NCI-H2107 (cell line): ENCODE measurements at places on chromosomes 13 and 19.

- DNase-seq = no peak
These were observed 11.6 kb downstream of the ARRDC5 start for GRCh38 chr19:4891066-4891465.

DNA sequence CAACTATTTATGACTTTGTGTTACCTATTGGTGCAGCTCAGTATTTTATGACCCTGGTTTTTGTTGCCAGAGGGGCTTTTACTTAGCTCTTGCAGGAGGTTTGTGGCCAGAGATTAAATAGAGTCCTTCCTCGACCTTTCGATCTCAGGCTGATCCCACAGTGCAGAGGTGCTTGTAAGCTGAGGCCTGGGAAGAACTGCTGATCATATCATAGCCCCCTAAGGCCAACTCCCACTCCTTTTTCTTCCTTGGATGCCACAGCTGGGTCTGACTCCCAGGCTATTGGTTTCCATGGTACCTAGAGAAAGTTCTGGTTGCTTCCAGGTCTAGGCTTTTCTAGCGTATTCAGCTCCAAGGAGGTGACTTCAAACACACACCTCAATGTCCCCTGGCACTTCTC lies 324.9 kb downstream of the FOXO1 start:
- no peak for DNase-seq

- no peak for DNase-seq
These were observed 46.9 kb downstream of the FGF9 start for GRCh38 chr13:21717817-21718216.

GRCh38 chr13:44879452-44880058 lies 109.7 kb downstream of the NUFIP1 start:
- DNase-seq = no peak

DNA sequence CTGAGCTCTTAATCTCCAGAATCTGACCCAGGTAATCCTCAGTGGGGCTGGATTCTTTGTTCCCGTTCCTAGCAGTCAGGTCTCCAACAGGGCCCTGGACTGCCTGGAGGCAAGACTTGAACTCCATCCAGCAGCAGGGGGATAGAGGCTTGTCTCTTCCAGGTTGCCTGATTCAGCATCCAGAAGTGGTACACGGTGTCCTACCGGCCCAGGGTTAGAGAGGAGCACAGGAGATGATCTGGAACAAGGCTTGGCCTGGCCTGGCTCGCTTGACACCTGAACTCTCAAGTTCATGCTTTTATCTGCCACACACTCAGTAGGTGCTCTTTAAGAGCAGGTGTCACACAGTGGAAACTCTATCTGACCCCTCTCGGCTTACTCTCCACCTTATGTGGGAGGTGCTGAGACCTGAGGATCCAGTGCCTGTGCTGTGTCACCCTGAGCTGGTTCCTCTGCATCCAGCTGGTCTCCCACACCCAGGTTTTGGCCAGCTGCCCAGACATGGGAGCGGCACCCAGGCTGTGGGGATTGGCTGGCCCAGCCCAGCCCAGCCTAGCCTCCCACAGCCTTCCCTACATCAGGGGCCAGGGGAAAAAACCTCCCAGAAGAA lies at the start of gene CYP4F3:
CYP4F3 (plus strand) TSS at position 604 of the 610 bp plus-strand sequence. CDS start 519 bp downstream, outside the sequence.
- DNase-seq = peak; percentile 18

DNA sequence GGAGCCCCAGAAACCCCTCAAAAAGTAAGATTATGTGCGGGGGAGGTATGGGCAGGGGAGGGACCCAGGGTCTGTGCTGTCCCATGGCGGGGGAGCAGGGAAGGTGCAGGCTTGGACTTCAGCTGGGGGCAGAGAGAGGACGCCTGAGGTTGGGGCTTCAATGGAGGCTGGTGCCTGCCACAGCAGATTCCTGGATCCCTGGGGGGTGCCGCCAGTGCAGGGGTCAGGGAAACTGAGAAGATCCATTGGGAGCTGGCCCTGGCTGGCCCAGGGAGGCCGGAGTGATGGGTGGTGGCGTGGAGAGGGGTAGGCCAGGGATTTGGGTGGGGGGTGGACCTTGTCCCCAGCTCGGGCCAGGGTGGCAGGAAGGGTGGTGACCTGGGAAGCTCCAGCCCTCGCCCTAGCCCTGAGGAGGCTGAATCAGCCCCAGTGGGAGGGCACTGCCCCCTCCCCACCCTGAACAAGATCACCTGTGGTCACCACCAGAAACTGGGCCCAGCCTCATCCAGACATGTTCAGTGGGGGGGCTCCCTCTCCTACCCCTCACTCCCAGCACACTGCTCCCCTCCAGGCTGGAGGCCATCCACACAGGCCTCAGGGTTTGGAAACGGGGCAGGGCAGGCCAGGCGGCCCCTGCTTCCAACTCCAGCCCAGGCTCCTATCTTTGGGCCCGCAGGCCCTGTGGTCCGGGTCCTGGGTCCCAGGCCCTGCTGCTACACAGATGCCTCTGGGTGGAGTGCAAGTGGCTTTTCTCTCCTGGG lies 1.4 kb downstream of the NKPD1 start:
- DNase-seq = no peak

- DNase-seq = no peak
These were observed 176.8 kb downstream of the OXGR1 start for GRCh38 chr13:96817336-96817941.

DNA sequence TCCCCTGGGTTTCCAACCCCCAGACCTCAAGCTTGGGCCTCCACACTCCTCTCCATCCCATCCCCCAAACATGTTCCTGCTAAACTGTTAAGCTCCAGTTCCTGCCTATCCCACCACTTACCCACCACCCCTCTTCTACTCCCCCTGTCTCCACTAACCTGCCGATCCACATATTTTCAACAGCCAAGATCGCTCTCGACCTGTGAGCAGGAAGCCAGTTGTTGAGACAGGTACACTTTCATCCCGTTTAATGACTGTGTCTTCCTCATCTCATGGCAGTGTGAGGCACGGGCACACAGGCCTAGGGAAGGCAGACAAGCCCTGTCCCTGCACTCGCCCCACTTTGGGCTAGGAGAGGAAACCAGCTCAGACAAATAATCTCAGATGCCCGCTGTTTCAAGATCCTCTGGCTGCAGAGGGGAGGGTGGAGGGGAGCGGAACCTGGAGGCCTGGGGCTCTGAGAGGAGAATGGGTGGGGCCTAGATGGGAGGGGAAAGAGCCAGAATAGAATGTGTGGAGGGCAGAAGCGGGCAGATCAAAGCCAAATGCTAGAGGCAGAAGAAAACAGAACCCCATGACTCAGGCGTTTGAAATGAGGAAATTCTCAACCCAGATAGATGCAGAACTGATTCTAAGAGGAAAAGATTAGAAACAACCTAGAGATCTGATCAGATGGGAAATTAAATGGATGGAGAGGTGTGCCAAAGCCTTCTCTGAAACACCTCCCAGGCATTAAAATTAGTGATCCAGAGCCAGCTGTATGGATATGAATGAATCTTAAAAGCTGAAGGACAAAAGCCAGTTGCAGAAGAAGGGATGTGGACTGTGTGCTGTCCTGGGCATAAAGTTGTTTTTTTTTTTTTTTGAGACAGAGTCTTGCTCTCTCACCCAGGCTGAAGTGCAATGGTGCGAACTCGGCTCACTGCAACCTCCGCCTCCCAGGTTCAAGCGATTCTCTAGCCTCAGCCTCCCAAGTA lies 16.9 kb upstream of the CYP2S1 start:
- no peak for DNase-seq

DNA sequence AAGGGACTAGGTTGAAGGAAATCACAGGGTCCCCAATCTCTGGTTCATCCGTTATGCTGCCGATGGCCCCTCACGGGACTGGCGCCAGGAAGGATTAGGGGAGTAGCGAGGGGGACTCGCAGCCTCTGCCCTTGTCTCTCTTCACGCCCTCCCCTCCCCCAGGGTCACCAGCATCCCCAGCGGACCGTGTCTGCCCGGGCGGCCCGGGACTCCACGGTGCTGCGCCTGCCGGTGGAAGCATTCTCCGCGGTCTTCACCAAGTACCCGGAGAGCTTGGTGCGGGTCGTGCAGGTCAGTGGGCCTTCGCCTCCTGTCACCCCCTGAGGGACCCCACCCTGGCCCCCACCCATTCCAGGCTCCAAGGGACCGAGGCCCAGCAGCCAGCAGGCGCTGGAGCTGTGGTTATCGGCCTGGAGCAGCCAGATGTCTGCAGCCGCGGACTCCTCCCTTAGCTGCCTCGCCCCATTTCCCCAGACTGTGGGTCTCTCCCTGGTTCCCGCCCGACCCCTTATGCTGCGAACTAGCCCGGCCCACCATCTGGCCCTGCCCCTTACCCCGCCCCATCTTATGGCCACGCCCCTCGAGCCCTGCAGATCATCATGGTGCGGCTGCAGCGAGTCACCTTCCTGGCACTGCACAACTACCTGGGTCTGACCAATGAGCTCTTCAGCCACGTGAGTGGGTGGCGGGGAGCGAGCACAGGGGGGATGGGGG lies 5.4 kb downstream of the PNPLA6 start:
- DNase-seq = no peak

DNA sequence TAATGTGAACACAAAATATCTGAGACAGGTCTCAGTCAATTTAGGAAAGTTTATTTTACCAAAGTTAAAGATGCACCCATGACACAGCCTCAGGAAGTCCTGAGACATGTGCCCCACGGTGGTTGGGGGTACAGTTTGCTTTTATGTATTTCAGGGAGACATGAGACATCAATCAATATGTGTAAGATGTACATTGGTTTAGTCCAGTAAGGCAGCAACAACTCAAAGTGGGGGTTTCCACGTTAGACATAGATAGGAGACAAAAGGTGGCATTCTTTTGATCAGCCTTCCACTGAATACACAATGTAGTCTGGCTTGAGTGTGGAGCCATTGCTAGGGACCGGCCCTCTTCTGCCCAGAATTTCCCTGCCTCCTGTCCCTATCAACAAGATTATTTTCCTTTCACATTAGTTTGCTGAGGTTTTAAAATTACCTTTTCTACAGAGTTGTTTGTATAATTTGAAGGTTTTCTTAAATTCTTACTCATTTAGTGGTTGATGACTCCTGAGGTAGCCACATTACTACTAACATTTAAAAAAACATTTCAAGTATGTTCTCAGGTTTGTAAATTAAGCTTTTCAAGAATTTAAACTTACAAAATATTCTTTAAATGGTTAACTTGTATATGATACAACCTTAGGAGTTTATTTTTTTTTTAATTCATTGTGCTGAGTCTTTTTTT lies 33.2 kb downstream of the RNASEH2B start:
- DNase-seq = no peak

DNA sequence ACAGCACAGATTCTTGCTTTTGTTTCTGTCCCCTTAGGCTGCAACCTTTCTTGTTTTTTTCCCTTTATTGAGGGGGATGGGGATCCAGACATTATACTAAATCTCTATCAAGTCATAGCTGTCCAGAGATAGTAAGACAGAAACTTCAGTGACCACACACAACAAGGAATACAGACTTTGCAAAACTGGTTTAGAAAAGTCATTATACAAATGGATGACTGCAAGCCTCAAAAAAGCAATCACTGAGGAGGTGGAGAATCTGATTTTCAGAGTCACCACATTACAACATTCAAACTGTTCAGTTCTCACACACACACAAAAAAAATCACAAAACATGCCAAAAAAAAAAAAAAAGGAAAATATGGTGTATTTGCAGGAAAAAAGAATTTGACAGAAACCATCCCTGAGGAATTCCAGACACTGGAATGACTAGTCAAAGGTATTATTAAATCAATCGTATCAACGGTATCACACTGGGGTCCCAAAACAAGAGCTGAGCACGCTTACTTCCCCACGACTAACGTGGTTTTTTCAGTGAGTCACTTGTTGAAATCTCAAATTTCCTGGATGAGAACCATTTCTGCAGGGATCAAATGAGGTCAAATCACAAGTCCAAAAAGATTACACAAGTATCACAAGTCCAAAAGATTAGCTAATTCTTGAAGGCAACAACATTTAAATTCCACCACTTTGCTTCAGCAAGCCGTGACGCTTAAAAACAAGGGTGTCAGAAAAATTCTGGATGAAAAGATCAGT lies 41.2 kb downstream of the USP12 start:
- DNase-seq = no peak

- DNase-seq = no peak
These were observed 7.9 kb upstream of the F10 start for GRCh38 chr13:113114511-113115362.

GRCh38 chr13:51626749-51627148 lies 42.5 kb downstream of the WDFY2 start:
- no peak for DNase-seq

DNA sequence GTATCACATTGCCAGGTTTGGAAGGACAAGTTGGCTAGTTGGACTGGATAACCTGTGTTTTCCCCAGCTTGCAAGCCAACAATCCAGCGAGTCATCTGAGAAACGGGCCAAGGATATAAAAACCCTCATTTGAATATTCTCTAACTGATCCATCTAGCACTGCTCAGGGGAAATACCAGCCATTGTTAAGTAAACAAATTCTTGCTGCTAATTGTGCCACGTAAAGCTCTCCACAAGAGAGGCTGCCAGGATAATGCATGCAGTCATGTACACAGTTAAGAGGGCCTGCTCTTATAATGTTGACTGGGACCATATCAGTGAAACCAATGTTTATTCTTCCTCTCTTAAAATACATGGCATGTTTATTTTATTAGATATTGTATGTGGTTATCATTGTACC lies 663.2 kb upstream of the SGCG start:
- DNase-seq = no peak

DNA sequence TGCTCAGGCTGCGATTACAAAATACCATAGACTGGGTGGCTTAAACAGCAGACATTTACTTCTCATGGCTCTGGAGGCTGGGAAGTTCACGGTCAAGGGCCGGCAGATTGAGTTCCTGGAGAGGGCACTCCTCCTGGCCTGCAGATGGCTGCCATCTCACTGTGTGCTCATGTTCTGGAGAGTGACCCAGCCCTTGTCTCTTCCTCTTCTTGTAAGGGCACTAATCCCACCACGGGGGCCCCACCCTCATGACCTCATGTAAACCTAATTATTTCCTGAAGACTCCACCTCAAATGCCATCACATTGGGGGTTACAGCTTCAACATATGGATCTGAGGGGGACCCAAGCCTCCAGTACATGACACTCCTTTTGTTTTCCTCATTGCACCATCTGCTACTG lies 56.0 kb upstream of the CLDN10 start:
- DNase-seq = no peak

DNA sequence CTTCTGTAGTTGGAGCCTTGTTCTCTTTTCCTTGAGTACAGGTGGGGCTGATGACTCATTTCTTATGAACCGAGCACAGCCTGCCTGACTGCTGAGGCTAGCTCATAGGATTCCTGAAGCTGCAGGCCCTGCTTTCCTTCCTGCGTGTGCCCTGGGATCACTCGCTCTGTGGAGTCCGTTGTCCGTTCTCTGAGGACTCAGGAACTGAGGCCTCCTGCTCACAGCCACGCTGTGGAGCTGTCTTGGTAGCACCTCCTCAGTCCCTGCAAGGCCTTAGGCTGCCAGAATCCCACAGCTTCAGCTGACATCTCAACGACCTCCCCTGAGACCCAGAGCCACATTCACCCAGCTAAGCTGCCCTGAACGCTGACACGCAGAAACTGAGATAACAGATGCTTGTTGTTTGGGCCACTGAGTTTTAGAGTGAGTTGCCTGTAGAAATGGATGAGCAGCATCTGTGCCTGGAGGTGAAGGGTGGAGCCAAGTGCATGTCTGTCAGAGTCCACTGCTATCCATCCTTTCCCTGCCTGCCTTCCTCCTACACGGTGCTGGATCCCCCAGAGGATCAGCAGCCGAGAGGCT lies 72.9 kb downstream of the ARHGEF7 start:
- DNase-seq = no peak
